ENCODE measurements at places on chromosomes 4 and X.

DNA sequence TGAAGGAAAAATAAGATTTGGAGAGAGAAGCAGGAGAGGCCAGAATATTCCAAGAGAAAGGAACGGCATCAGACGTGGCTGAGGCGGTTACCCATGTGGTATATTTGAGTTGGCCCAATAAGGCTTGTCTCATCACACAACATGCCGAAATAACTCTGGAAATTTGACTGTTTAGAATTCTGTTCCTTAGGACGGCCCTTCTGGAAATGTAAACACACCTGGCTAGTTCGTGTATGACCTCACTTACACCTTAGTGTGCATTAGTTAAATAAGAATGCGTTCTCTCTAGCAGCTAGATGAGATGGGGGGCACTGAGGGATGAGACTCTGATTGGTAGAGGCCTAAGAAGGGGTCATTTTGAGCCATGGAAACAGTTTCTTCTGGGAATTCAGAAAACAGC is 33.2 kb upstream of the PLAC1 start:
- DNase-seq: no peak

GRCh38 chr4:40251366-40251765 is 54.5 kb downstream of the RHOH start:
- no peak for DNase-seq

- DNase-seq: no peak
Measured at GRCh38 chr4:176277162-176277904, 8.3 kb upstream of the ASB5 start.

- no peak for DNase-seq
Measured at GRCh38 chr4:77045490-77045889, 30.3 kb downstream of the CCNI start.

- no peak for DNase-seq
Measured at GRCh38 chr4:152677117-152677516, 2.7 kb downstream of the TMEM154 start.

DNA sequence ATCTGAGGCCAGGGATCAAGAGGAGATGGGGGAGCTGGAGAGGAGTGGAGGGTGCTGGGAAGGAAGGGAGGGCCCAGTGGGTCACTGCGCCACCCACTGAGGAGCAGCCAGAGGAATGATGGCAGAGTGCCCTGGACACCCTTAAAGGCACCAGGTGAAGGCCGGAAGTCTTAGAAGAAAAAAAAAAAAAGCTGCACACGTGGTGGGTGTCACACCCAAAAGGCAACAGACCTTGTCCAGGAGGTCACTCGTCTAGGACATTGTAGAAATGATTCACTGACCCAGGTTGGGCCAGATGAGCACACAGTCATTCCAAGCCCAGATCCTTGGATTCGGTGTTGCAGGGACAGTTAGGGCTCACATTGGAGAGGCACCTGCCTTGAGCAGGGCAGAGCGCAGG is 93.5 kb upstream of the TRIM2 start:
- DNase-seq: no peak

- DNase-seq: no peak
Measured at GRCh38 chrX:41912923-41913322, 10.4 kb downstream of the CASK start.

- no peak for DNase-seq
Measured at GRCh38 chrX:39900777-39901170, 197.0 kb downstream of the BCOR start.

DNA sequence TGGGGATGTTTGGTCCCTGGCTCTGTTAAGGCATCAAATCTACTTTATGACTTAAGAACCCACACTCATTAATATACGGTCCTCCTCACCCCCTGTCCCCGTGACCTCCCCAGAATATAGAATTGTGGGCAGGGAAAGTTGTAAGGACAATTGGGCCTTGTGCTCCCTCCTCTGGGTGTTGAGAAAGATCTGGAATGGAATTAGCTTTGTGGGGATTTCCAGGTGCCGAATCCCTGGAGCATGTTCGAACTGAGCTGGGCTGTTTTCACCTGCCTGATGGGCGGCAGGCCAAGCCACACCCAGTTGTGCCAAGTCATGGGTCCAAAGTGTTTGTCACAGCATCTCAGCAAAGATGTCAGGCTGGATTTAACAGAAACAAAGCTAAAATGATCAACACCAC is 349.3 kb upstream of the KLF3 start:
- DNase-seq: no peak

DNA sequence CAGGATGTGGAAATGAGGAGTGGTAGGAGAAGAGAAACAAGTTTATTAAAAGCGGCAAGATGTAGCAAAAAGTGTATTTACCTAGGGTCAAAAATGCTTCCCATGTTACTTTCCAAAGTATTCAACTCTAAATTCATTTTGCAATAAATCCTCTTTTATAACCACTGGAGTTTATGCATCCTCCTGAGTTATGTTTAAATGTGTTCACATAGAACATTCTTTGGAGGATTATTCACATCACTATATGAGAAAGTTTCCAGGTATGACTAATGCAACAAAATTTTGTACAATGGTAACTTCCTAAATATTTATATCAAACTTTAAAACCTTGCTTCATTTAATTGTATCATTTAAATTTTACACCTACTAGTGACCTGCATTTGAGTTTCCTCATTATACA is 870.6 kb upstream of the SLIT2 start:
- DNase-seq: no peak

DNA sequence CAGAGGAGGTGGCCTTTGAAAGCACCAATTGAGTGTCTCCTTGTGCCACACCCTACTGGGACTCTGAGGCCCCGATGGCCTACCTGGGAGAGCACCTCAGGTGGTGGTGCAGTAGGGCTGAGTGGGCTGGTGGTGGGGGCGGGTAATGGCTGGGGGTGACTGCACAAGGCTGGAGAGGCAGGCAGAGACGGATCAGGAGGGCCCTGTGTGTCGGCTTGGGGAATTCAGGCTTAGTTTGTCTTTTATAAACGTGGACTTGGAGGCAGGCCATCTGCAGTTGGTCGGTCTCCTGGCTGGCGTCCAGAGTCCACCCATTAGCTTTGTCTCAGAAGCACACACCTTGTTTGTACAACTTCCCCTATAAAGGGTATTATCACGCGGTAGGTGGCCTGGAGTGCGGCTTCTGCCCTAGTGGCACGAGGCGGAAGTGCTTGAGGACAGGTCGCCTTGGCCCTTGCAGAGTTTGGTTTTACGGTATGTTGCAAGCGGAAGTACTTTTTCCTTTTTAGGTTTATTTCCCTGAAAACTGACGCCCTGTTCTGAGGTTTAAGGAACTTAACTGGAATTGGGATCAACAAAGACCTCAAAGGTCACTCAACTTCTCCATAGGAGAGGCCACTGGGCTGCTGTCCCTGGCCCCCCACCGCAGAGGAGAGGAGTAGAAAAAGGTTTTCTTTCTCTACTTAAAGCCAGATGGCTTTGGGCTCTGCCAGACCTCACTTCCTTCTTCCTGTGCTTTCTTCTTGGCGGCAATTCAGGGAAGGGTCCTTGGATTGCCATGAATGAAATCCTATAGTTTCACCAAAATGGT is 8.0 kb downstream of the TBC1D14 start:
- no peak for DNase-seq

DNA sequence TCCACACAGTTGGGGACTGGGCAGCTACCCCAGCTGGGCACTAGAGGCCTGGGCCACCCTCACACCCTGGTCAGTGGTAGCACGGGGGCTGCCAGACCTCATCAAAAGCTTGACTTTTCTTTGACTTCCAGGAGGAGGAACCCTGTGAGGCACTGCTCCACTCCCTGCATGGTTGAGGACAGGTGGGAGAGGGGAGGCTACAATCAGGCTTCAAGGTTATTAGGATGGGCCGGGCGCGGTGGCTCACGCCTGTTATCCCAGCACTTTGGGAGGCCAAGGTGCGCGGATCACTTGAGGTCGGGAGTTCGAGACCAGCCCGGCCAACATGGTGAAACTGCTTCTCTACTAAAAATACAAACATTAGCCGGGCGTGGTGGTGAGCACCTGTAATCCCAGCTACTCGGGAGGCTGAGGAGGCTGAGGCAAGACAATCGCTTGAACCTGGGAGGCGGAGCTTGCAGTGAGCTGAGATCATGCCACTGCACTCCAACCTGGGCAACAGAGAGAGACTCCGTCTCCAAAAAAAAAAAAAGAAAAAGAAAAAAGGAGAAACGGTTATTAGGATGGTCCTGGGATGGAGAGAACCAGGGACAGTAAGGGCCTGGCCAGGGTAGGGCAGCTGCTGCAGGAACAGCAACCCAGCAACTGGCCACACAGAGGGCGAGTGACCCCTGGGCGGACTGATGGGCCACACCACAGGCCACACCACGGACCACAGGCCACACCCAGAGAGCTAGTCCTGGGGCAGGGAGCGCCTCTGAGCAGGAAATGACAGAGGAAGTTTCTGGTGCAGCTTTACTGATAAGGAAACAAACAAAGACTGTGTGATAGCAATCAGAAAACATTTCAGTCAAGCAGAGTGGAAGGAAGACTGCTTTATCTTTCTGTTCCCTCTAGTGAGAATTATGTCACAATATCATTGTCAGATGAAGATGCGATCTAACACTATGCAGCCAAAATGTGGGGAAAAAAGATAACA is 20.5 kb upstream of the OPN1LW start:
- no peak for DNase-seq

GRCh38 chr4:107548211-107548905 is 171.7 kb downstream of the PAPSS1 start:
- no peak for DNase-seq

GRCh38 chr4:56637154-56637553 is 43.9 kb downstream of the HOPX start:
- DNase-seq: no peak

DNA sequence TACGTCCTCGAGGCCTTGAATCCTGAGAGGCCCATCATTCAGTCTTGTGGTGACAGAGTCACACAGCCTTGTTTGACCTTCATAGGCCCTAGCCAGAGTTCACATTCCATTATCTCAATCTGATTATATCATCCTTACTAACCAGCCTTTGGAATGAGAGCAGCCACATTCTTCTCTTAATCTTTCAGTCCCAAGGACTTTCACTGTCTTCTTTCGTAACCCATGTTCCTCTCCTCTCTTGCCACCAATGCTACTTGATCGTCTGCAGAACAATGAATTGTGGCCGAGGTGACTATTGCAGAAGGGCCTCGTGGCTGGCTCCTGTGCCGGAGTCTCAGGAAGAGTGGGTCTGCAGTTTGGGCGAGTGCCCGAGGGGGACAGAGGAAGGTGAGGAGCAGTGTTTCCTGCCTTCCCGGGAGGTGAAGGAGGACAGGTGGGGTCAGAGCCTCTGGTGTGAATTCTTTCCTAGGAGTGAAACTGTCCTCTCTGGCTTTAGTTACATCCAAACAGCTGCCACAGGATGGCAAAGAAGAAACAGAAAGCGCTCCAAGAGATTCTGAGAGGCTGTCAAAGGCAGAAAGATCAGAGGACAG is 94.6 kb downstream of the LIMCH1 start:
- no peak for DNase-seq

DNA sequence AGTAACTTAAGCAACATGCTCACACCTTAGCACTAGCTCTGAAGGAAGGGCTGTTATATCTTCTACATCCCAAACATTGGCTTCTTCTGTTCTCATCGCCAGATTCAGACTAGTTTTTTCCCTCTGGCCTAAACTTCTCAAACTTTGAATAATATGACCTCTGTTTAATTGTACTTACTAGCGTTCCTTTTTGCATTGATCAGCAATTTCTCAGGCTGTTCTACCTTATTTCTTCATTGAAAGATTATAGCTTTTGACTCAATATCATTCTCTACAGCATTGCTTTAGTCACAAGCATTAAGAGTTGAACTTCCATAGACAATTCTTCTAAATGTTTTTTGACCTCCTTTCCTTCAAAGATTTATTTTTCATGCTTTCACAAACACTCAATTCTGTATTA is 659.2 kb downstream of the PCDH7 start:
- DNase-seq: no peak

- no peak for DNase-seq
Measured at GRCh38 chrX:22078117-22078516, 46.0 kb downstream of the PHEX start.

DNA sequence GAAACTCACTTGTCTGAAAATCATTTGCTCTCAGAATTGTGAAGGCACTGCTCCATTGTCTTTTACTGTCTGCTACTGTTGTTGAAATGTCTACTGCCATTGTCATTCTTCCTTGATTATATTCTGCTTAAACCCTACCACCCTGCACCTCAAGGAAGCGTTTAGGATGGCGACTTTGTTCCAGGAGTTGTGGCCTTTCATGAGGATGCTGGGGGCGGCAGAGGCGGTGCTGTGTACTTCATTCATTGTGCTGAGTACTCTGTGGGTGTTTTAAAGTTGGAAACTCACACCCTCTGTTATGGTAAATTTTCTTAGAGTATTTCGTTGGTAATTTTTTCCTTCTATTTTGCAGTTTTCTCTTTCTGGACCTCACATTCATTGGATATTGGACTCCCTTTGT is 258.9 kb downstream of the TENM3 start:
- DNase-seq: no peak

- DNase-seq: no peak
Measured at GRCh38 chr4:25535701-25536473, 119.8 kb upstream of the SLC34A2 start.

DNA sequence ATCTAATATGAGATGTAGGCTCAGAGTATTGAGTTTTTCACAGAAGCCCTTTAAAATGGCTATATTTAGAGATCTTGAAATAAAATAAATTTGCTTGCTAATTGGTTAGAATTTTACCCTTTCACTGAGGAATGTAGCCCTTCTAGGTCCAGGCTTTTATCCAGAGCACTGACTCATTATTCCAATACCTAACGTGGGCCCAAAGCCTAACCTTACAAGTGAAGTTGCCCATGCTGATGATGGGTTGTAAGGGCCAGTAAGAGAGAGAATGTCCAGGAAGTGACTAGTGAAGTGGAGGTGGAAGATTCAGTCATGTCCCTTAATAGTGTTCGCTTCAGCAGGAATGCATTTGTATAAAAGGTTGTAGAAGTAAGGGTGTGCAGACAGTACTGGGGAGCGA is 155.9 kb downstream of the STIM2 start:
- DNase-seq: no peak

- no peak for DNase-seq
Measured at GRCh38 chr4:153038623-153039311, 102.6 kb downstream of the FHDC1 start.

DNA sequence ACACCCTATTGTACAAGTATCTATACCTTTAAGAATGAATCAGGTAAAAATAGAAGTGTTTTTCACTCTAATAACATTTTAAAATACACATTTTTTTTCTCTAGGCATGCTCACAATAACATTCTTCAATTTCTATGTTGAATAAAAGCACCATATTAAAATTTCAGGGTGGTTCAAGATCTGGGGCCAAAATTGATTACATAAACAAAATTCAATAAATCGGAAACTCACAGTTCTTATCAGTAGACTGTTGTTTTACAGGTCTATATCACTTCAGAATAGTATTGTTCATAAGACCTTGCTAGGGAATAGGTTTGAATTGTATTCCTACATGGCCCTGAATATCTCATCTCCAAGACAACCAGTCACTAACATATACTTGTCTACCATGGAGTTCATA is 634.0 kb downstream of the SPOCK3 start:
- no peak for DNase-seq

GRCh38 chr4:144687466-144687865 is 41.5 kb downstream of the HHIP start:
- DNase-seq: no peak

- DNase-seq: no peak
Measured at GRCh38 chrX:108036298-108036973, 8.4 kb upstream of the VSIG1 start.

- DNase-seq: no peak
Measured at GRCh38 chrX:39425124-39425806, 624.0 kb downstream of the MID1IP1 start.

- no peak for DNase-seq
Measured at GRCh38 chrX:55648434-55648833, 25.2 kb downstream of the FOXR2 start.

Measured in stimulated activated CD8-positive, alpha-beta memory T cell treated with anti-CD3 and anti-CD28 coated beads, Interleukin-4, amount 100 ng/mL, for 4 hours (primary cell).